NCI-H2107 (cell line): ENCODE measurements at places on chromosomes 13 and 19.
A peak's percentile ranks its signal among the peaks of the same experiment; 100 is the strongest.

- no peak for DNase-seq
These were observed 2823.7 kb upstream of the PCDH20 start for GRCh38 chr13:64239372-64239771.

DNA sequence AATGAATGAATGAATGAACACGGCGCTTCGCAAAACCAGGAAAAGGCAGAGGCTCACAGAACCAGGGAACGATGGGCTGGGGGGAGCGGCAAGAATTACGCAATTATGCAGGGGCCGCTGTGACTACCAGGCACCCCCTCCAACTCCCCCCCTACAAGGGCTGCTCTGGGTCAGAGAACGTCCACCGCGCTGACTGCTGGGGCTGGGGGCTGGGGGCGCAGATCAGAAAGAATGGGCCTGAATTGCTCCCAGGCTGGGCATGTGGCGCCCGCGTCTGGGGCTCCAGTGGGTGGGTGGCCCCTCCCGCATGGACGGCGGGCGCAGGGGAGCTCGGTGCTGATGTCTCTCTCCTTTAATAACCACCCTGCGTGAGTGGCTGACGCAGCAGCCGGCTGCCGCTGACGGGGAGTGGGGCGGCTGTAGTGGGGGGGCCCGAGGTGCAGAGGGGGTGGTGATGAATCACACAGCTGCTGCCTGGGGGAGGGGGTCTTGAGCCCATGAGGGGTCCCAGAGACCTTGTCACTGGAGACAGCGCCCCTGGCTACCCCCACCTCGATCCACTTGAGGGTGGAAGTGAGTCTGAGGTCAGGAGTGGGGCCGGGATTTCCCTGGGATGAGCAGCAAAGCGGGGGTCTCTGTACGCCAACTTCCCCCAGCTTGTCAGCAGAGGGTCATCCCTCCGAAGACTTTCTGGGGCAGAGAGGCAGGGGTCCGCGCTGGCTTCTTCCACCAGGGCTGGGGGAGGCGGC, 1.5 kb upstream of the CIRBP start:
- DNase-seq: no peak

GRCh38 chr13:60654415-60654814, 257.4 kb downstream of the TDRD3 start:
- no peak for DNase-seq

DNA sequence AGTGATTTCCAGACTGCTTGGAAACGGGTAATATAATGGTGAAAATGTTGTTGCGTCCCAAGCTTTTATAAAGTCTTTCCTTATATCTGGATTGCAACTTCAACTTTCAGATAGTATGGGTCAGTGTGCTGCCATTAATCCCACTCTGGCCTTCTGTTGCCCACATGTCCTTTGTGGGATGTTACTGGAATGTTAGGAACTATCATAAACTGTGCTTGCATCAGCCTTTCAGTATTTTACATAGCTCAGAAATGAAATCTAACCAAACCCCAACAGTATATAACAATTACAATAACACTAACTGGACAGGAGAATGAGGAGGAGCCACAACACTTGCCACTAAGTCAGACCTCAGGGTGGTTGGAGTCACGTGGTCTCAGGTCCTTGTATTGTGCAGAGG, 78.9 kb downstream of the LNX2 start:
- DNase-seq: no peak

- no peak for DNase-seq
These were observed 3.1 kb upstream of the PNMA8C start for GRCh38 chr19:46431824-46432223.

GRCh38 chr19:34767951-34768350, 5.1 kb downstream of the ZNF599 start:
- DNase-seq: no peak

GRCh38 chr19:43574424-43575155, 737 bp downstream of the XRCC1 start:
- no peak for DNase-seq

DNA sequence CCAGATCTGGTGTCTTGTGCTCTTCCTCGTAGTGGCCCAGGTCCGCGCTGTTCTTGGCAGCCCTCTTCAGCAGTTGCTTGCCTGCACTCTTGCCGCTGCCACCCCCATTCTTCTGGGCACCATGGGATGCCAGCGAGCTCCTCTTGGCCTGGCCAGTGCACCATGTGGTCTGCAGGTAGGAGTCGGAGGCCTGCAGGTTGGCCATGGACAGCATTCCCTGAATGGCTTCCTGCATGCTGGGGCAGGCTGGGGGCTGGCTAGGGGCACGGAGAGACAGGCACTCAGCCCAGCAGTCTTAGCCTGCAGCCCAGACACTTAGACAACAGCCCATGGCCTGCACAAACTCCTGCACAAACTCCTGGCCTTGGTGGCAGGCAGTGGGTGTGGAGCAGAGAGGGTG, 234.9 kb downstream of the TUBA3C start:
- DNase-seq: no peak

GRCh38 chr19:31611046-31611877, 262.0 kb upstream of the TSHZ3 start:
- DNase-seq: no peak

DNA sequence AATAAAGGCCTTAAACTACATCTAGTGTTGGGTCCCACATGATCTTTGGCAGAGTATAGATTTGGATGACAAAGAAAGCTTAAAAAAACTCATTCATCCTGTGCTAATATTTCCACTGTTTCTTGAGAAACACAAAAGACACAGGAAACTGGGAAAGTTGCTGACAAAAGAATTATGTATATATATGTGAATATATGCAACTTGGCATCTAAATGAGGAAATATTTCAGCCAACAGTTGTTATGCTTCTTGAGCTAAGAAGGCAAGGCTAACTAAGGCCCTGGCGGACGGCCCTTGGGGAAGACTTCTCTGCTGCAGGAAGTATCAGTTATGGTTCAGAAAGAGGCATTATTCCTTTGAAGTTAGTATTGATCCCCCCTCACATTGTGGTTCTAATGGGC, 491.8 kb downstream of the DIAPH3 start:
- DNase-seq: no peak

GRCh38 chr13:33111414-33112110, 95.3 kb downstream of the KL start:
- DNase-seq: no peak

DNA sequence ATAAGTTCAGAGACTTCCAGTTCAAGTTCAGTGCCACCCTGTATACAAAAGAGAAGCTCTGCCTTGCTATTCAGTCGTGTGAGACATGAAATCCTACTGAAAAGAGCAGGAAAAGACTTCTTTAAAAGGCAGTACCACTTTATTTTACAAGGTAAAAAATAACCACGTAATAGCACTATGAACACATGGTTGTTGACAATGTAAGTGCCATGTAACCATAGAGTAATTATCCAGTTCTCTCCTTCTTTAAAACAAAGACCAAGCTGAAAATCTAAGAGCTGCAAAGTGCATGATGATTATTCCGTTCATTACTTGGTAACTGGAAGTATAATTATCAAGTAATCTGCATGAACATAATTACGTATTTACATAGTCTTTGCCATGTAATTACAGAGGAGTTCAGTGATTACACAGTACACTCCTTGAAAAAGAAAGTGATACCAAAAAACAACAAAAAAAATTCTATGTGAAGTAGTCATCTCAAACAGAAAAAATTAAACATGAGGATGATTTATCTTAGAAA, 288.7 kb downstream of the EFNB2 start:
- DNase-seq: no peak

DNA sequence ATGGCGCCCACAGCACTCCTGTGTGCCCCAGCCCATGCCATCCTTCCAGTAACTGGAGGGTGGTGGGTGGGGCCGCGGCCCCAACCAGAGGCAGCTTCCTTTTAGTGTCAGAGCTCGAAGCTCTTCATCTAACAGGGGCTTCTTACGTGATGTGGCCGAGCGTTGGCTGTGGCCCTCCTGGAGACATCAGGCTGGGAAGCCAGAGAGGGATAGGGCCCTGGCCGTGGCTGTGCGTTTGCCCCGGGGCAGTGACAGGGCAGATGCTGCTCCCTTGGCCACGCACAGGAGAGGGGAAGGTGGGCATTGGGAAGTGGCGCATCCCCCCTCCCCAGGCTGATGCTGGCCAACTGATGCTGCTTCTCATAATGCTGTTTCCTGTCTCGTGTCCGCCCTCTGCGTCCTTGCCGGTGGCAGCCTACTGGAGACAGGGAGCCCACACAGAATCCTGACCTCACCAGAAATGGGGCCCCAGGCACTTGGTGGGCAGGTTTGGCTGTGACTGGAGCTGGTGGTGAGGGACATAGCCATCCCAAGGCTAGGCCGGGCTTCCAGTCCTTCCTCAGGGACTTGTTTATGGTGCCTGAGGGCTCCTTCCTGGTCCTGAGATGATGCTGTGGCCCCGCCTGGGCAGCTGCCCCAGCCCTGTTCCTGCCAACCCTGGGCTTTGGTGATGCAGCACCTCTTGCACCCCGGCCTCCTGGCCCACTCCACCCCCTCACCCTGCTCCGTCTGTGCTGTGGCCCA, 34.3 kb downstream of the ATP4B start:
- DNase-seq: no peak

DNA sequence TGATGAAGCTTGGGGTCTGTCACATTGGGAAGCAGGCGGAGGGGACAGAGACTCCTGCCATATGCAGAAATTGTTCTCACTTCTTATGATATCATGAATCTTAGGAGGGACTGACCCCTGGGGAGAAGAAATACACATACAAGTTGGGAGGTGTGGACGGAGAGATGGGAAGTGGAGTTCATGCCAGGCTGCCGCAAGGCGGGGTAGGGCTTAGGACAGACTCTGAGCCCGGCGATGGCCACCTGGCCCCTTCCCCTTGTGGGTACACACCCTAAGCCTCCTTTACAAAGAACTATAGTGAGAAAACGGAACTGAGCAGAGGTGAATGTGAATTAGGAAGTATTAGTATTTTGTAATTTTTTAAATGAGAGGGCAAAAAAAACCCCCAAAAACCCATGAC, 177.0 kb upstream of the IRS2 start:
- DNase-seq: no peak

DNA sequence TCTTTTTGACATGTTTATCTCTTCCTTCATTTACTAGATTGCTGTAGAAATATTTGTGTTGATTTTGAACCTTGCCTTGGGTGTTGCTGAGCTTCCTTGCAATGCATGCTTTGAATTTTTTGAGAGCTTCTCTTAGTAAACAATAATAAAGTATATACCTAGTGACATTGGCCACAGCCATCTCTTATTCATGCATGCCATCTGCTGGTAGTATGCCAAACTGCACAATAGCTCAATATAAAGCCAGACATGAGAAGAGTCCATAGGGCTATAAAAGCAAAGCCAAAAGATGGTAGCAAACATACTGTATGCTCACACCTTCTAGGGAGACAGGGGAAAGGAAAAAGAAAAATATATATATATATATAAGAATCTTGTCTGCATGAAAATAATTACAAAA, 18.9 kb upstream of the ZSCAN5A start:
- peak; percentile 7 for DNase-seq

DNA sequence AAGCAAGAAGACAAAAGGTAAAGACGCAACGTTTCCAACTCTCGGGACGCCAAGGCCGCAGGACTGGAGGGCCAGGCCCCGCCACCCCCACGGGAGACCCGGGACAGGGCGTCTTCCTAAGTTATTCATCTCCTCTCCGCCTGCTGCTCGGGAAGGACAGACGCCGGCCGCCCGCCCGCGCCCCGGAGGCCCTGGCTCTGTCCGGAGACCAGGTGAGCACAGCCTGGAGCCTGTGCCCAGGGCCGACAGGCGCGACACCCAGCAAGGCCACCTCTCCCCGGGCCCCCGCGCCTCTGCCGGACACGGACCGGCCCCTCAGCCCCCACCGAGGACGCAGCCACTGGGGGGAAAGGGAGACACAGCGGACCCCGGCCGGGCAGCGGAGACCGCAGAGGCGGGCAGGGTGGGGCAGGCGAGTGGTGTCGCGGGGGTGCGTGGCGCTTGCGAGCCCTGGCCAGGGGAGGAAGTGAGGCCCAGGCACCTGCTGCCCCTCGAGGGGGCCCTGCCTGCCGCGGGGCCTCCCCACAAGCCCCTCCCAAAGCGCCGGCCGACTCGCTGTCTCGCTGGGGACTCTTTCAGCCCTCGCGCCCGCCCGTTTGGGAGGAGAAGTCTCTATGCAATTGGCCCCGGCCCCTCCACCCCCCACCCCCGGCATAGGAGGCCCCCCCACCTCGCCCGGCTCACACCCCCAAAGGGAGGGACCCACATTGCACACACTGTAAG, 17.2 kb downstream of the SMIM24 start:
- no peak for DNase-seq

GRCh38 chr13:95708391-95708774, 31.4 kb downstream of the DNAJC3 start:
- no peak for DNase-seq

GRCh38 chr19:54203151-54203611, 2.5 kb downstream of the RPS9 start:
- DNase-seq: no peak

DNA sequence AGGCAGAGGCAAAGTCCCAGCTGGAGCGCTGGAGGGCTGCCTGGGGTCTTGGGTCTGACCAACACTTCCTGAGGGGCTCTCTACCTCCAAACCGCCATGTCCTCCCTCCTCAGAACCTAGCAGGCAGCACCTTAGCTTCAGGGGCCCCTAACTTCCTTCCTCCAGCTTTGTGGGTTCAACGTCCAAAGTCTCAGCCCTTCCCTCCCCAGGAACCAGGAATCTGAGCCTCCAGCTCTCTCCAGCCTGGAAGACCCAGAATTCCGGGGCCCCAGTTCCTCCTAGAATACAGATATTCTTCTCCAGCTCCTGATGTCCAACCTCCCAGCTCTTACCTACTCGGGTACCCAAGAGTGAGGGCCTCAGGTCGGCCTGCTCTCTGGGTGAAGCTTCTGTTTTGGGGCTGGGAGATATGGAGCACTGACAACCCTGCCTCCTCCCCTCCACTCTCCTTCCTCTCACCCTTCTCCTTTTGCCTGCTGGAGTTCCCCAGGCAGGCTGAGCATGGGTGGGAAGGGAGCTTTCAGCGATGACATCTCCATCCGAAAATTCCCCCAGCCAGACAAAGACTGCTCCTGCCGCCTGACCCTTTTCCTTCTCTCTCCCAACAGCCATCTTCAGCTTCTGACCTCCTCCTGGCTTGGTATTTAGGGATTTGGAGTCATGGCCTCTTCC, 3.5 kb downstream of the TMEM150B start:
- no peak for DNase-seq

DNA sequence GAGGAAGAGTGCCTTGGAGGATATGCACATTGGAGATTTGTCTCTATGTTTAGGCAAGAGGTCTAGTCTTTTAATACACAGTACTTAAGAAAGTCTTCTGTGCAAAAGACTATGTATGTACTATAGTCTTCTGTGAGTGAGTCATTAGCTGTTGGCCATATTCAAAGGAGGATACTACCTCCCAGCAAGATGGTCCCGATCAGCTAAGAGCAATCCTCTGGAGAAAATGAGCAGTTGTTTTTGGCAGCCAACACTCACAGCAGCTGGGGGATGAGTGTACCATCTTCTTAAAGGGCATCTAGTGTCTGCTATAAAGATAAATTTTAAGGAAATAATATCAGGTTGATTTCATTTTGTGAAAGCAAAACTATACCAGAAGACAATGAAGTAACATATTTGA, 487.8 kb downstream of the KCTD12 start:
- no peak for DNase-seq
